Stomach (tissue), 19 donors: ENCODE measurements at places on chromosomes 16 and 17. TPM values are rescaled to one million over a fixed set of nuclear protein-coding genes. Genes with fewer than 3 reads are reported as not detected.

- no peak overlapping the region for H3K4me3 ChIP-seq
- no peaks in the 10 kb centered on the region for H3K36me3 ChIP-seq
- H3K27ac ChIP-seq, result no peak overlapping the region
- no peaks in the 10 kb centered on the region for H3K4me1 ChIP-seq
- DNase-seq, result no peak
- H3K27me3 ChIP-seq, result no peaks in the 10 kb centered on the region
Measured at GRCh38 chr17:33516645-33517044, 223.6 kb upstream of the ASIC2 start.

- no peak overlapping the region for H3K27ac ChIP-seq
- H3K36me3 ChIP-seq, result no peaks in the 10 kb centered on the region
- no peak for DNase-seq
- no peak overlapping the region for H3K4me3 ChIP-seq
- no peaks in the 10 kb centered on the region for H3K27me3 ChIP-seq
Measured at GRCh38 chr17:49063652-49064051, 66.5 kb downstream of the IGF2BP1 start.

DNA sequence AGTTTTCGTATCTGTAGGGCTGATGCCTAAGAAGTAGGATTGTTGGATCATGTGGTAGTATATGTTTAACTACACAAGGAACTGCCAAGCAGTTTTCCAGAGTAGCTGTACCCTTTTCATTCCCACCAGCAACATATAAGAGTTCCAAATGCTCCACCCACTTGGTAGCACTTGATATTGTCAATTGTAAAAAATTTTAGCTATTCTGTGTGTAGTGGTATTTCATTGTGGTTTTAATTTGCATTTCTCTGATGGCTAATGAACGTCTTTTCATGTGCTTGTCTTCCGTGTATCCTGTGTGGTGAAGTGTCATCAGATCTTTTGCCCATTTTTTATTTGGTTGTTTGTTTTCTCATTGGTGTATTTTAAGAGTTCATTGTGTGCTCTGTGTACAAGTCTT is 69.7 kb downstream of the TANC2 start:
- no peaks in the 10 kb centered on the region for H3K4me1 ChIP-seq
- DNase-seq, result no peak
- no peak overlapping the region for H3K27ac ChIP-seq
- no peak overlapping the region for H3K4me3 ChIP-seq
- no peaks in the 10 kb centered on the region for H3K36me3 ChIP-seq
- H3K27me3 ChIP-seq, result no peaks in the 10 kb centered on the region

- H3K4me3 ChIP-seq, result no peak overlapping the region
- H3K27me3 ChIP-seq, result no peaks in the 10 kb centered on the region
- no peak for DNase-seq
Measured at GRCh38 chr16:68764862-68765261, 27.8 kb downstream of the CDH1 start.

- H3K36me3 ChIP-seq, result no peaks in the 10 kb centered on the region
- H3K4me1 ChIP-seq, result no peaks in the 10 kb centered on the region
- DNase-seq, result no peak
- H3K4me3 ChIP-seq, result no peak overlapping the region
- H3K27me3 ChIP-seq, result no peaks in the 10 kb centered on the region
Measured at GRCh38 chr17:35171834-35172233, 22.4 kb downstream of the SLC35G3 start.

The NACA2 gene
- total RNA-seq, result not detected

The GLOD4 gene
- 167 TPM for total RNA-seq

The KRTAP2-1 gene
- not detected for total RNA-seq

The MILR1 gene
- not detected for total RNA-seq

The MKS1 gene
- total RNA-seq, result 9.7 TPM

The KRT32 gene
- total RNA-seq, result not detected

The OR1A1 gene
- not detected for total RNA-seq

The WFDC1 gene
- 64.3 TPM for total RNA-seq

The TERB1 gene
- not detected for total RNA-seq

The PGS1 gene
- total RNA-seq, result 209 TPM
